ENCODE measurements at places on chromosomes 1 and 21.

GRCh38 chr1:234216116-234216703 lies 157.0 kb upstream of the COA6 start:
- no peak for DNase-seq

DNA sequence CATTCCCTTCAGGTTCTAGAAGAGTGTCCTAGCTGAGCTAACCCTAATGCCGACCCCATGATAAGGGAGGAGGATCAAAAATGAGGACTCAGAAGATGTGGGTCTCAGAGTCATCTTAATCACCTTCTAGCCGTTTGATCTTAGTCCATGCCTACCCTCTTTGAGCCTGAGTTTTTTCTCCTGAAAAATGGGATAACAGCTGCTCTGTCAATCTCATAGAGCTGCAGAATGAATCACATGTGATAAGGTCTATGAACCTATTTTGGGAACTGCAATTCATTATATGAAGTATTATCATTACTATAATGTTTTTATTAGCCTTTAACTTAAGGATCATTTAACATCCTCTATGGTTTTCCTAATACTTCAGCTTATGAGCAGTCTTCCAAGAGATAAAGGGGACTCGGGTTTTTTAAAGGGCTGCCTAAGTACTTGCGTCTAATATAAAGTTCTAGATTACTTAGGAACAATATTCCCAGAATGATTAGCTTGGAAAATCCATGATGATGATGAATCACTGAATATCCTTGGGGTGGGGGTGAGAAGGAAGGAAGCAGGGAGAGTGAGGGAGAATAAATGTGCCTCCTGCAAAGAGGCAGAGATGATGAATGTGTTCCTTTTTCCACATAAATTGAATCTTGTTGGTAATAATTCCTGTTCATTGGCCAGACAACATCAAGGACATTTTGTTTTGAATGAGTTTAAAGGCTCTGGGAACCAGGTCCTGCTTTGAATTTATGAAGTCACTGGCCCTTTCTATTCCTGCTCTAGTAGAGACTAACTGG lies 66.8 kb downstream of the COLGALT2 start:
- DNase-seq = no peak

DNA sequence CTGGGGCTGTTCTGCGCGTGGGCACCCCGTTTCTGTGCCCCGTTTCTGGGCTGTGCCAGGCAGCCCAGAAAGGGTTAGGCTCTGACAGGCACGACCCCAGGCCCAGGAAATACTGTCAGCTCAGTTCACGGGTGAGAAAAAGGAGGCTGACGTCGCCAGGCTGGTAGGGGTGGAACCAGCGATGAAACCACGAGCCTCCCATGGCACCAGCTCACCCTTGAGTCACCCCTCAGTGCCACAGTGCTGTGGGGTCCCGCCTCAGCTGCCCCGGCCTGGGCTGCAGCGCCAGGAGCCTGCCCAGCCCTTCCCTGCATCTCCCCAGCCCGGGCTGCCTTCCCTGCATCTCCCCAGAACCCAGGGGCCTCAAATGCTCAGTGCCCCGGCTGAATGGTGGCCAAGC lies 11.5 kb downstream of the MEGF6 start:
- no peak for DNase-seq

- DNase-seq = no peak
Observed at GRCh38 chr1:186519982-186520381, 59.1 kb upstream of the PDC start.

DNA sequence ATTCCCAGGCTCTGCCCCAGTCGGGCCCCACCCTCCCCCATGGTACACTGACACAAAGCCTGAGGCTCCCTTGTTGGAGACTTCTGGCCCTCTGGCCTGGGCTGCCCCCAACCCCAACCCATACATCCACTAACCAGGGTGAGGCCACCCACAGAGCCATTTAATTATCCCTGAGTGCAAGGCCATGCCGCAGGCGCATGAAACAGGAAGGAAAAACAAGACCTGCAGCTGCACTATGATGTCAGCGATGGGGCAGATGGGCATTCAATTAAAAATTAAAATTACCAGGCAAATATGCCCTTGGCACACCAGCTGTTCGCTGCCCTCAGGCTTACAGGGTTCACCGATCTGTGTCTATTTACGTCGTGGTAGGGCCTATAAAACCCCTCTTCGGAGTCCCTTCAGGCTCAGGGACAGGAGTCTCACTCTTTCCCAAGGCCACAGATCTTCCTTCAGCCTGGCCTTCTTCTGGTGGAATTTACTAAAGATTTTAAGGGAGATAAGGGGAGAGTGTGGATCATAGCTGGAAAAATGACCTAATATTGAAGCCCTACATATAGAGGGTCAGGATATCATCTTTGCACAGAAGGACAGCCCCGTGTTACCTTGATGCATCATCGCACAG lies 29.6 kb upstream of the RGS16 start:
- no peak for DNase-seq

GRCh38 chr1:87115891-87116290 lies 201.5 kb downstream of the HS2ST1 start:
- DNase-seq = no peak

DNA sequence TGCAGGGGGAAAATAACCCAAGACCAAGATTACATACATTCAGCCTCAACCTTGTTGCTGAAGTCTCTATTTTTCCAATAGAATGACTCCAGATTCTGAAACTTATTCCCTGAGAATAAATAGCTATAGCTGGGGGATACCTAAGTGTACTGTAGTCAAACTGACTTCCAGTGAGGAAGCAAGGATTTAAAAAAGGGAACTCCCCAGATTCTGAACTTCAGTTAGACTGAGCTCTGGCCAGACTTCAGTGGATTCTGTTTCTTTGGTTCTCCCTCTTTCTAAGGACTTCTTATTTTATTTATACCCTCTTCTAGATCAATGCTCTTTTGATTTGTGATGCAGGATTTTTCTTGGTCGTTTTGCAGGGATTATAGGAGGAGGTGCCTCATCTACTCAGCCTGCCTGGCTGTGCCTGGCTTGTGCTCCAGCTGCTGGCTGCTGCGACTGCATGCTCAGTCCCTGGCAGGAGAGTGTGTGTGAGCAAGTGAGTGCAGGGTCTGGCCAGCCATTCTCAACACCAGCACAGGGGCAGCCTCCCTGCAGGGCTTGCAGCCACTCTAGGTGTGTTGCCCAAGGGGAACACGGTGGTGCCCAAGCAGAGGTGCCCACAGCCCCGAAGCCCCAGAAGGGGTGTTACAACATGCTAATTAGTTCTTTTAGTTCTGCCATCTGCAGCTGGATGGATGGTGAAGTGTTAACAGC lies 43.0 kb downstream of the SPATA17 start:
- DNase-seq = no peak

DNA sequence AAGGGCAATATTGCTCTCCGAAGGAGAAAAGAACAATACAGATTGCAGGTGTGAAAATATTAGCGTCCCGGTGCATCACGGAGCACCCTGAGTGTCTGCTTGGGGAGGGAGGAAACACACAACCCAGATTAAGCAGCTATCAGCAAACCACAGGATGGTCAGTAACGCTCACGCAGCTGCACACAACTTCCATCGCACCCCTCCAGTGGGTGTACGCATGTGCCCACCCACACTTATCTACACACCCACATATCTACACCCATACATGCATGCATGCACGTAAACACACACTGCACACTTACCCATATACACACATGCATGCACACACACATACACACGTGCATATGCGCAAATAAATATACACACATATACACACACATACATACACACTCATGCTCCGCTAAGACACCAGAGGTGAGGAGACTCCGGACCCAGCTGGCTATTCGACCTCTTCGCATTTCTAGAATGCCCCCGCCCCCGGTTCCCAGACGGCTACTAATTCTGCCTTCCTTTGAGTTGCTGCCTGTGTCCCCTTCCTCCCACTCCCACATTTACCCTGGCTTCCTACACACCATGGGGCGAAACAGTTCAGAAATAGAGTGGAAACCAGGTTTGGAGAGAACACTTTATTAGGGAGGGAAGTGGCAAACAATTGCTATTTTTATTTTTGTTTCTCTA lies 26.2 kb downstream of the ITPKB start:
- DNase-seq = no peak

- no peak for DNase-seq
Observed at GRCh38 chr1:19409477-19410341, 75.6 kb downstream of the CAPZB start.

GRCh38 chr21:38286739-38287471 lies 30.1 kb downstream of the KCNJ15 start:
- DNase-seq = no peak

DNA sequence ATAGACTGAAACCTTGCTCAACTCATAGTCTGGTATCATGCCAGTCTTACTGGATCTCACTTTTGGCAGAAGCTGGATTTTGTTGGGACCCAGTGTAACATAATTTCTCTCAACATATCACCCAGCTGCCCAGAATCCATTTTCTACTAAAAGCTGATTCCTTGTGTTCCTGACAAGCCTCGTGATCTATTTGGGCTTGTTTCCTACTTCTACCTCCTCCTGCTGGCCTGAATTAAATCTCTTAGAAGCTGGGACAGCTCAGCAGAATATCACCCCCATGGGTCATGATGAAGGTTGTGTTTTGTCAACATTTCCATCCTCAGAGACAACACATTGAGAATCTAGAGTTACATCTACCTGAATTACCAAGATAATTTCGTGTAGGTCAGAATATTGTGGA lies 7.7 kb downstream of the GOLT1A start:
- DNase-seq = no peak

GRCh38 chr1:221503268-221503667 lies 238.6 kb downstream of the DUSP10 start:
- no peak for DNase-seq

DNA sequence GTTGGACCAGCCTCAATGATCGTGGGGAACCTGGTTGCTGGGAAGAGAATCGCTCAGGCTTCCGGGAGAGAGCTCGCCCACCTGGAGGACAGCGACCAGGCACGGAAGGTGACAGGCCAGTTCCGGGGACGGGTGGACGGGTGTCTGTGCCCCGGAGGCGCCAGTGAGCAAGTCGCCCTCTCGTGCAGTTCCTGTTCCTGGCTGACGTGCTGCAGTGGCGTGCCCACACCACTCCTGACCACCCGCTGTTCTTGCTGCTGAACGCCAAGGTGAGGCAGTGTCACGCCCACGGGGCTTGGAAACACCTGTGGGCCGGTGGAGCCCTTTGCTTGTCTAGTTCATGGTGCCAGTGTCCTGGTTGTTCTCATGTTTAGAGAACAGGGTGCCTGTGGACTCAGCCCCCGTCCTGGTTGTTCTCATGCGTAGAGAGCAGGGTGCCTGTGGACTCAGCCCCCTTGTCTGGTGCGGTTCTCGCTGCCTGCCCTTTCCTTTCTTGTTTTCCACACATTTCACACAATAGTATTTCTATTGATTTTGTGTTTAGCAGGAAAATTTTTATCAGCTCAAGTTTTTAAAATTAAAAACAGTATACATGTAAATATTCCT lies 53.1 kb downstream of the S100B start:
- no peak for DNase-seq

All from hypothalamus (tissue), 51 donors.